Urinary bladder (tissue), 4 donors: ENCODE measurements at places on chromosomes 11 and 22. TPM values are rescaled to one million over a fixed set of nuclear protein-coding genes. Genes with fewer than 3 reads are reported as not detected.

ADM2 gene
- total RNA-seq = 0.37 TPM

TEX12 gene
- 2.9 TPM for total RNA-seq

ATXN10 gene
- 191 TPM for total RNA-seq

SLC25A22 gene
- 7.5 TPM for total RNA-seq

SCO2 gene
- 0.79 TPM for total RNA-seq

SPTY2D1 gene
- 27.1 TPM for total RNA-seq

OR8G5 gene
- not detected for total RNA-seq

CATSPERZ gene
- not detected for total RNA-seq

MALAT1 gene
- 27,753 TPM for total RNA-seq

TPH1 gene
- 2.5 TPM for total RNA-seq

DSCAML1 gene
- 2.0 TPM for total RNA-seq
